ENCODE measurements at places on chromosomes 5 and 9.

DNA sequence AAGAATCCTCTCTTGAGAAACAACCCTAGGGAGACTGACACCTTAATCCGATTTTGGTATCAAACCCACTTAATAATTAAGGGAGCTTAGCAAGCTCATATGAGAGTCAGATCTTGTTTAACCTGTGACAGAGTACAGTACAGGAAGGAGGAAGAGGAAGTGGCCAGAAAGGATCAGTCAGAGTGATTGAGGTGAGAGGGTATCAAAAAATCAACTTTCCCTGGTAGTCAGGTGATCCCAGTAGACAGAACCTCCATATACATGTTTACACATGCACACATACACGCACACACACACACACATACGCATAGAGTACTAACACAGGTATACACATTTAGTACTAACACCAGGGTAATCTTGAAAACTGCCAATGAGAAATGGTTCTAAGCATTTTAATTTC lies 56.8 kb downstream of the GLIS3 start:
- DNase-seq: no peak

DNA sequence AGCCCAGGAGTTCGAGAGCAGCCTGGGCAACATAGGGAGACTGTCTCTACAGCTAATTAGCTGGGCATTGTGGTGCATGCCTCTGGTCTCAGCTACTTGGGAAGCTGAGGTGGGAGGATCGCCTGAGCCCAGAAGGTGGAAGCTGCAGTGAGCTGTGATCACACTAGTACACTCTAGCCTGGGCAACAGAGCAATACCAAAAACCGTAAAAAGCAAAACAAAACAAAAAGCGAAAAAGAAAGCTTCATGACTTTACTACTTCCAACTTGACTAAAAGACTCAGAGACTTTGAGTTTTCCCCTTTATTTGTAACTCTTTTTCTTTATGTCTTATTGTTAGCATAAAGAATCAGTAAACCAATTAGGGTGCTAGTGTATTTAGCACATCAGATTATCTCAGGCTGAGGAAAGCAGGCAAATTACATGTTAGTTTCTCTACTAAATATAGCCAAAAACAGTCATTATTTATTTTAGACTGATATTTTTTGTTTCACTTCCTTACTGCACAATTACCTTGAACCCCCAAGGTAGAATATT lies 5.4 kb downstream of the RAD17 start:
- DNase-seq: no peak

DNA sequence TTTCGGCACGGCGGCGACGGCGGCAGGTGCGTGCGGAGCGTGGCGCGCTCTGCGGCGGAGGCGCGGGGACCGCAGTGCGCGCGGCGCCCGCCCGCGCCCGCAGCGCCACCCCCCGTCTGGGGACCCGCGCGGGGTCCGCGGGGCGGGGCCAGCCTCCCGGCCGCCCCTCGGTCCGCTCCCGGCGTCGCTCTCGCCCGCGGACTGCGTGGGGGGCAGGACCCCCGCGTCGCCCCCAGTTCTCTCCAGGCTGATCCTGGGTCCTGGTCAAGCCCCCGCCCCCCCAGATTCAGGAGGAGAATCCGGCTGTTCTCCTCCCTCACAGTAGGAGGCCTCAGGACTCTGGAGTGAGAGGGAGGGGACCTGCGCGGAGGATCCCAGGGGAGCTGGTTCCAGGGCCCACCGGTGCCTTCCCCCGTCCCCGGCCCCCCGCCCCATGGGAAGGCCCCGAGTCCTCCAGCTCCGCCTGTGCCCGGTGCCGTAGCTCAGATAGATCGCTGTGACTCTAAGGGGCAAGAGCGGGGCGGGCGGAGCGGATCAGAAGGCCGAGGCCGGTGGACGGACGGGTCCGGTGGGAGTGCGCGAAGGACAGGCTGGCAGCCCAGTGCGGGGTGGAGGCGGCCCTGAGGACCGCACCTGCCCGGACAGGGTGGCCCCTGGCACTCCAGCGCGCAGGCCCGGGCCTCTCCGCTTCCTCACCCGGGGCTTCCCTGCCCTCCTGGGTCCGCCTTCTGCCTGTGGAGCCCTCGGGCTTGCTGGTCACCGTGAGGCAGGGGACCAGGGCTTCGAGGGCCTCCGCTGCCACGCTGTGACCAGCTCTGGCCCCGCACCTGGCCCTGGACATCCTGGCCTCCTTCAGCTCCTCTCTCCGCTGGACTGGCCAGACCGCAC lies at the start of gene RNF208:
TSS of gene RNF208 (minus strand) at position 51 of the 888 bp plus-strand sequence. CDS start 1,028 bp downstream, outside the sequence.
- DNase-seq: no peak

DNA sequence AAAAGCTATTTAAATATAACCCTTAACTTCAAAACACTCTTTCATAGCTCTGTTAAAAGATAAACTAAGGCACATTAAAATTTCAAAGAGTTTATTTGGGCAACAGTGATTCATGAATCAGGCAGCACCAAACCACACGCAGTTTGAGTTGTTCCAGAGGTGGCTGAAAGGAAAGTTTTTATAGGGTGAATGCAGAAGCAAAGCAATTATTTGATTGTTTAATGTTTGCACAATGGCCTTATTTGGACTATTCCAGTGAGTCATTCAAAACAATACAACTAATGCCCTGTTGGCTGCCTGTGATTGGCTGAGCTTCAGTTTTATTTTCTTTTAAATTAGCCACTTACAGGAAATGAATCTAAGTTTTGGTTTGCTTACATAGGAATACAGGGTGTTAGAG lies 125.3 kb downstream of the CEP120 start:
- no peak for DNase-seq

- no peak for DNase-seq
Measured at GRCh38 chr9:4243877-4244812, 55.7 kb downstream of the GLIS3 start.

DNA sequence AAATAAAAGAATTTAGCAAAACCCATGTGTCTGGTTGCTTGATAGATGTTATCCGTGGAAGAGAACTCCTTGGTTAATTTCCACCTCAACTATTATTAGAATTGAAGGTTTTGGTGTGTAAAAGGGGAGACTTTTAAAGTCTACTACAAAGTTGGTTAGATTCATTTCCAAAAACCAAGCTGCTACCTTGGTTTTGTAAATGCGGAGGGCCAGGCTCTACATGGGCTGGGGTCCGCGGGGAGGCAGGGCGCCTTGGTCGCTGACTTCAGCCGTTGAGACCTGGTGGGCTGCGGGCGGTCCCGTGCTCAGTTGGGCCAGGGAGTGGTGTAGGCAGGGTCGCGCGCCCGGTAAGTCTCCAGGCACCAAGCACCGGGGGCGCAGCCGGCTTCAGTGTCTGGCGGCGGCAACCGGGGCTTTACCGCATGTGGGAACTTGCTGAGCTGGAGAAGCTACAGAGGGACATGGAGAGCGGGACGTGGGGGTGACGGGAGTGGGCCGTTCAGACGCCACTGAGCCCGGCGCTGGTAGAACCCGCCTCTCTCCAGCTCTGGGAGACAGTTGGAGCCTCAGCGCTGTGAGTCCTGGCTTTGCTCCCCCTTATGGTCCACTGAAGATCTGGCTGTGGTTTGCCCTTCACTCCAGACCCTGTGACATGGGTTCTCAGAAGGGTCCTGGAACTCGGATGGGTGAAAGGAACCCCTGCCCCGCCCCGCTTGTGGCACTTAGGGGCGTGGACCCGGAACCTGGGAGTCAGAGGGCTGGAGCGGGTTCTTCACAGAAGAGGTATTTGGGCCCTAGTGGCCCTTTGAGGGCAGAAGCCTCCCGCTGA lies 11.8 kb downstream of the NR2F1 start:
- DNase-seq: no peak
